ENCODE measurements at places on chromosomes 6 and 20. TPM values are rescaled to one million over a fixed set of nuclear protein-coding genes. Genes with fewer than 3 reads are reported as not detected.
A peak's percentile ranks its signal among the peaks of the same experiment; 100 is the strongest.

DNA sequence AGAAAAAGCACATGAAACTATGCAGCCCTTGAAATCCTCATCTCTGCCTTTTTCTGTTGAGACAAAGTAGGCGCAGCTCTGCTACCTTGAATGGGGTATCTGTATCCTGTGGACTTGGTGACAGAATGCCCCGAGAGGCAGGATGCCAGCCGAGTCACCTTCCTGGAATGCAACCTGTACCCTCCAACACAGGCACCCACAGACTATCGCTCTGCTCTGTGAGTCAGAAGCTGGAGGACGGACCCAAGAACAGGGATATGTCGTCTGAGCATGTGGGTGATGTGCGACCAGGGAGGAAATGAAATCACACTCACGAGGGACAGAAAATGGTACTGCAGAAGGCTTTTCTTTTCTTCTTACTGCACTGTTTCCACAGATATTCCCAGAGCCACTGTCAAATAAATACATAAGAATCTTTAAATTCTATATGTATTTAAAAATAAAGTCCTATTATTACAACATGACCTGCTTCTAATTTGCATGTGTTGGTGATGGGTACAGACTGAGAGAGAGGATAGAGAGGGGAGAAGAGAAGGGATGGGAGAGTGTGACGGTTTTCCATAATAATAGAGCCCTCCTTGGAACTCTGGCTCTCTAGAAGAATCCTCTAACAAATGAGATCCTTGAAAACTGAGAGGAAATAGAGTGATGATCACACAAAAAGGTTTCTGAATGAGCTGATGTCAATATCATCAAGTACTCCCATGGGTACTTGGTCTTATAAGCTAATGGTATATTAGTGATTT is 308.1 kb downstream of the FOXC1 start:
- DNase-seq: no peak
- H3K27me3 ChIP-seq: no peaks in the 10 kb centered on the region
- peaks cover 4% of the 10 kb centered on the region for H3K36me3 ChIP-seq
- peaks cover 9% of the 10 kb centered on the region for H3K4me1 ChIP-seq

- H3K27me3 ChIP-seq: no peaks in the 10 kb centered on the region
- H3K4me3 ChIP-seq: no peak overlapping the region
- H3K36me3 ChIP-seq: no peaks in the 10 kb centered on the region
- H3K4me1 ChIP-seq: no peaks in the 10 kb centered on the region
- no peak for DNase-seq
Observed at GRCh38 chr6:101703311-101703710, 309.8 kb downstream of the GRIK2 start.

OR12D3 gene
- polyA plus RNA-seq: not detected

LRRN4 gene
- polyA plus RNA-seq: 1.0 TPM

THEMIS gene
- 0.14 TPM for polyA plus RNA-seq

- H3K4me1 ChIP-seq: peaks cover 18% of the 10 kb centered on the region
- H3K4me3 ChIP-seq: no peak overlapping the region
- H3K27ac ChIP-seq: no peak overlapping the region
- no peaks in the 10 kb centered on the region for H3K27me3 ChIP-seq
- no peaks in the 10 kb centered on the region for H3K36me3 ChIP-seq
- DNase-seq: peak; percentile 70
Observed at GRCh38 chr6:4970739-4971395, 33.0 kb downstream of the RPP40 start.

GRCh38 chr20:59481067-59481466 is 123.3 kb upstream of the PHACTR3 start:
- H3K36me3 ChIP-seq: no peaks in the 10 kb centered on the region
- H3K4me3 ChIP-seq: no peak overlapping the region
- H3K27ac ChIP-seq: no peak overlapping the region
- no peaks in the 10 kb centered on the region for H3K4me1 ChIP-seq
- no peak for DNase-seq
- H3K27me3 ChIP-seq: no peaks in the 10 kb centered on the region

DNA sequence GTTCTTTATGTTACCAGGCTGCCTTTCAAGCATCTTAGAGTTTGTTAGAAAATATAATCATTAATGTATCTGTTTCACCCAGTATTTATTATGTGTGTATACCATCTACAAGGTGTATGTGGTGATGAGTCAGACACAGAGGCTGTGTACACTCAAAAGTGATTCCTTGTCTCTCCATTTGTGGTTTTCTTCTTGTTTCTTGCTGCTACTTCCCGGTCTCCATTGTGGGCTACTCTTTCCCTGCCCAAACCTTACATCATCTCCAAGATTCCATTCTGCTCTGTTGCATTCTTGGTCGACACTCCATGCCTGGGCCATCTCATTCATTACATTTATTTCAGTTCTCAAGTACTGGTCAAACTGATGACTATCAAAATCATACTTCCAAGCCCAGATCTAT is 182.2 kb upstream of the STXBP5 start:
- no peaks in the 10 kb centered on the region for H3K4me1 ChIP-seq
- no peak for DNase-seq
- H3K4me3 ChIP-seq: no peak overlapping the region
- H3K27me3 ChIP-seq: no peaks in the 10 kb centered on the region

- no peaks in the 10 kb centered on the region for H3K27me3 ChIP-seq
- no peak overlapping the region for H3K27ac ChIP-seq
- no peak for DNase-seq
- no peak overlapping the region for H3K4me3 ChIP-seq
- no peaks in the 10 kb centered on the region for H3K36me3 ChIP-seq
- no peaks in the 10 kb centered on the region for H3K4me1 ChIP-seq
Observed at GRCh38 chr6:26121141-26122004, 34.1 kb downstream of the HFE start.

- H3K4me3 ChIP-seq: no peak overlapping the region
- no peaks in the 10 kb centered on the region for H3K4me1 ChIP-seq
- H3K27me3 ChIP-seq: no peaks in the 10 kb centered on the region
- H3K36me3 ChIP-seq: no peaks in the 10 kb centered on the region
Observed at GRCh38 chr6:62980093-62980492, 231.2 kb upstream of the FKBP1C start.

SRF gene
- polyA plus RNA-seq: 20.2 TPM

- H3K4me1 ChIP-seq: peaks cover 7% of the 10 kb centered on the region
- no peaks in the 10 kb centered on the region for H3K36me3 ChIP-seq
- no peak for DNase-seq
- peaks cover 59% of the 10 kb centered on the region for H3K27me3 ChIP-seq
Observed at GRCh38 chr6:41418741-41419140, 83.3 kb downstream of the NCR2 start.

DNA sequence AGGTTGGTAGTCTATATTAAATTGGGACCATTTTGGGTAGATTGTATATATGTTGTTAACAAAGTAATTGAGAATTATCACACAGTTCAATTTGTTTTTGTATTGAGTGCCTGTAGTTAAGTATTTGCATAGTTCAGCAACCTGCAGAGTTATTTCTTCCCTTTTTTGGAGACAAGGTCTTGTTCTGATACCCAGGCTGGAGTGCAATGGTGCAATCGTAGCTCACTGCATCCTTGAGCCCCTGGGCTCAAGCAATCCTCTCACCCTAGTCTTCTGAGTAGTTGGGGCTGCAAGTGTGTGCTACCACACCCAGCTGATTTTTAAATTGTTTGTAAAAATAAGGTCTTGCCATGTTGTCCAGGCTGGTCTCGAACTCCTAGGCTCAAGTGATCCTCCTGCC is 250.5 kb downstream of the UTRN start:
- no peak for DNase-seq
- no peaks in the 10 kb centered on the region for H3K27me3 ChIP-seq
- H3K36me3 ChIP-seq: no peaks in the 10 kb centered on the region
- H3K4me3 ChIP-seq: no peak overlapping the region
- H3K4me1 ChIP-seq: no peaks in the 10 kb centered on the region

All from spinal cord (tissue), 10 donors.